T-helper 1 cell treated with Interleukin-12 subunit alpha and Interleukin-12 subunit beta and Interleukin-4 antibody, amounts not matched to agents 30 ng/mL and 1 ng/mL, for 36 hours (primary cell): ENCODE measurements at places on chromosomes 2 and 18. TPM values are rescaled to one million over a fixed set of nuclear protein-coding genes. Genes with fewer than 3 reads are reported as not detected.

Gene SMYD1
- total RNA-seq = not detected in 2 replicates

Gene GDF7
- total RNA-seq = not detected in 2 replicates

Gene PCARE
- total RNA-seq = not detected in 2 replicates

Gene ASNSD1
- 38.5 and 39.8 TPM in 2 replicates for total RNA-seq

Gene RBFA
- 20.8 and 20.9 TPM in 2 replicates for total RNA-seq

Gene BOK
- 0.07 TPM in 2 replicates for total RNA-seq

Gene OTOF
- total RNA-seq = 13.9 and 14.4 TPM in 2 replicates

Gene SRD5A2
- total RNA-seq = not detected in 2 replicates

Gene HJURP
- 50.8 and 55.8 TPM in 2 replicates for total RNA-seq

Gene STAT4
- 89.9 and 95.0 TPM in 2 replicates for total RNA-seq

Gene PLCD4
- 0.49 and 0.64 TPM in 2 replicates for total RNA-seq

Gene COLEC11
- not detected in 2 replicates for total RNA-seq

Gene ASB18
- not detected in 2 replicates for total RNA-seq

Gene ITPRIPL1
- total RNA-seq = 40.4 and 40.8 TPM in 2 replicates

Gene SPEG
- 0.05 and 0.39 TPM in 2 replicates for total RNA-seq

Gene GPR75
- total RNA-seq = 3.8 and 4.4 TPM in 2 replicates

Gene IL36B
- not detected in 2 replicates for total RNA-seq

Gene C2orf81
- 3.5 and 3.9 TPM in 2 replicates for total RNA-seq

Gene CFAP65
- not detected in 2 replicates for total RNA-seq

Gene TSPYL6
- total RNA-seq = not detected in 2 replicates

Gene CSRNP3
- not detected in 2 replicates for total RNA-seq

Gene RAB31
- total RNA-seq = 0.34 and 0.66 TPM in 2 replicates

Gene ABCG5
- total RNA-seq = not detected in 2 replicates

Gene TACR1
- total RNA-seq = not detected in 2 replicates

Gene GAL3ST2
- not detected in 2 replicates for total RNA-seq

Gene CD207
- not detected in 2 replicates for total RNA-seq

Gene LOXL3
- total RNA-seq = 0.78 and 0.98 TPM in 2 replicates

Gene DSC1
- total RNA-seq = not detected in 2 replicates

Gene PARD3B
- total RNA-seq = 0.83 and 0.96 TPM in 2 replicates

Gene DTNA
- total RNA-seq = 0.05 and 0.24 TPM in 2 replicates

Gene MARS2
- 12.8 and 14.7 TPM in 2 replicates for total RNA-seq

Gene AAK1
- 106 and 113 TPM in 2 replicates for total RNA-seq

Gene RFTN2
- not detected in 2 replicates for total RNA-seq

Gene CPSF3
- 46.0 and 47.9 TPM in 2 replicates for total RNA-seq

Gene TCF4
- 3.4 and 3.9 TPM in 2 replicates for total RNA-seq

Gene CERKL
- 0.07 TPM in 1 of 2 replicates, not detected in the other for total RNA-seq

Gene SNORC
- 1.2 TPM in 2 replicates for total RNA-seq

Gene PRSS56
- total RNA-seq = not detected in 2 replicates
